ENCODE measurements at places on chromosomes 16 and 17. TPM values are rescaled to one million over a fixed set of nuclear protein-coding genes. Genes with fewer than 3 reads are reported as not detected.

The KCNJ18 gene
- not detected for total RNA-seq

The CA4 gene
- total RNA-seq = not detected

The TRPV2 gene
- 14.5 TPM for total RNA-seq

The APOBR gene
- 0.05 TPM for total RNA-seq

The HOXB9 gene
- total RNA-seq = 49.2 TPM

The EFNB3 gene
- total RNA-seq = 2.9 TPM

The TSR3 gene
- total RNA-seq = 85.1 TPM

The TBC1D28 gene
- not detected for total RNA-seq

The AANAT gene
- 0.10 TPM for total RNA-seq

The BCAR1 gene
- total RNA-seq = 48.6 TPM

The TNFRSF17 gene
- not detected for total RNA-seq

The CUEDC1 gene
- 20.1 TPM for total RNA-seq

The WIPF2 gene
- 9.6 TPM for total RNA-seq

The GLIS2 gene
- total RNA-seq = 13.5 TPM

The RAMP2 gene
- total RNA-seq = not detected

The HIGD1B gene
- total RNA-seq = not detected

The ZG16 gene
- not detected for total RNA-seq
